ENCODE measurements at places on chromosomes 4 and X.

- DNase-seq, result no peak
Observed at GRCh38 chr4:124564121-124564520, 148.4 kb downstream of the ANKRD50 start.

GRCh38 chr4:38902695-38903094, 35.1 kb downstream of the FAM114A1 start:
- no peak for DNase-seq

DNA sequence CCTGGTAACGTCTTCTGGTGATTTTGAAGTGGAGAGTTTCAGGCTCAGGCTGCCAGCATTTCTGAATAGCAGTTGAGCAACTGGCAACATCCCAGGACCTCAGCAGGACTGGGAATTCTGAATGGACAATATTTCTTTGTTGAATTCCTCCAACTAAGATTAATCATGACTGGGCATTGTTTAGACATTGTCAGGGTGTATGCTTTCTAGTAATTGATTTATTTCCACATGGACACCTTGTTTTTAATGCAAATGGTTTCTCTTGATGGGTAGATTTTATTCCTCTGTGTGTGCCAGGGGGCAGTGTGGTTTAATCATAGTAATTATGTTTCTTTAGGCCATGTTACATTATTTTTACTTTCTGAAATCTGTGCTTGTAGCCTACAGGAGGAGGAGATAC, 1004.7 kb upstream of the LCORL start:
- DNase-seq, result peak; percentile 52

DNA sequence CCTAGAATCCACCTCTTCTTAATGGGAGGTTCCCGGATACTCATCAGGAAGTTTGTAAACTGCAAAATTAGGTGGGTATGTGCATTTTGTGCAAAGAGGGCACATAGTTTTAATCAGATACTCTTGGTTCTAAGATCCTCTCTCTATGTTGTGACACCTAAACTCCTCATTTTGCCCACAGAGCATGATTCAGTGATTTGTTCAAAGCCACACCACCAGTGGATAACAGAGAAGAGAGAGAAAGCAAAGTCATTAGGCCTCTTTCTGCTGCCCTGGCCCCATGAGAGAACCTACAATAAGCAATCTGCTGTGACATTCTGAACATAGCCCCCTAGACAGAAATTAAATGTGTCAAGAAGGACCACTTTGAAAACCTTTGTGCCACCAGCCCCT, 72.3 kb upstream of the STIM2 start:
- no peak for DNase-seq

DNA sequence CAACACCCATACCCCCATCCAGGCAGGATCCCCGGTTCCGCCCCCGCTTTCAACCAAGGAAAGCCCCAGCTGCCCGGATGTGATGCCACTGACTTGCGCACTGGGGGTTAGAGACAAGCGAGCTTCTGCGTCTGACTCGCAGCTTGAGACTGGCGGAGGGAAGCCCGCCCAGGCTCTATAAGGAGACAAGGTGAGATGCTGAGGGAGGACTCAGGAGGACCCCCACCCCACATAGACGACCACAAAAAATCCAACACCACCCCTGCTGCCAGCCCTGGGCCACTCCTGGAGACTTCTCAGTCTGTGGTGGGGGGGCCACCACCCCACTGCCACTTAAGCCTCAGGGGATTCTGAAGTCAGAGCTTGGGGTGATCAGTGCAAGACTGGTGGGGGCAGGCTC, at the start of gene MAGEA4:
Gene MAGEA4, plus strand, starts transcription at position 110 of the 400 bp plus-strand sequence. CDS start 10,776 bp downstream, outside the sequence.
- DNase-seq, result no peak

DNA sequence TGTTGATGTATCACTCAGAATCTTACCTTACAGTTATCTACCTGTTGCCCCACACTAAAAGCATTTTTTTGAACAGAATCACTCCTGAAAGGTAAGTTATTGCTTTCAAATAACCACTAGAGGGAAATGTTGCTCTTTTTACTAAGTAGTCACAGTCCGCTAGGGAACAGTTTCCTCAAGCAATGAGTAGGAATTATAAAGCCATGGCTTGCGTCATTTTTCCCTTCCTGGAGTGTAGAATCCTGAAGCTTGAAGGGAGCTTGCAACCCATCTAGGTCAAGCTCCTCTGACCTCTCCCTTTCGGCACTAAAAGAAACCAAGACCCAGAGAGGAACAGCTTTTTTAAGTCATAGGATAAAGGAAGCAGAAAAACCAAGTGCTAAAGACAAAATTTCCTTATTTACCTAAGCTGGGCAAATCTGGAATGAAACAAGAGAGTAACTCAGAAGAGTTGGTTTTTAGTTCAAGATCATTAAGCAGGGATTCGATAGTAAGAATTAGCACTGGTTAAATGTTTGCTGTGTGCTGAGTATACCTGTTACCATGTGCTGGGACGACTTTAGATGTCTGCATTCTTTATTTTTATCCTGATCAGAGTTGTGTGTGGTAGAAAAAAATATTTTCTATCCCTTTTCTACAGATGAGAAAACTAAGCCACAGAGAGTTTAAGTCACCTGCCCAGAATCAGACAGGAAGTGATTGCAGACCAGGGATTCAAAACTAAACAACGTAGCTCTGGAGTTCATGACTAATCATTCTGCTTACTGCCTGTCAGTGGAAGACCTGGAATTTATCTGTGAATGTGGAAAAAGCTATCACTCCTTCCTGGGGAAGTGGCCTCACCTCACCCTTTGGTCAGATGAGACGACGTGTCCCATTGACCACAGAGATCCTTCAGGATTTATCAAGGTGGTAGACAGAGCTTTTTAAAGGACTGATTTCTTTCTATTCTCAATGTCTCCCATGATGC, 631.5 kb downstream of the RAB28 start:
- no peak for DNase-seq

GRCh38 chr4:156182269-156182668, 228.6 kb upstream of the CTSO start:
- DNase-seq, result no peak

DNA sequence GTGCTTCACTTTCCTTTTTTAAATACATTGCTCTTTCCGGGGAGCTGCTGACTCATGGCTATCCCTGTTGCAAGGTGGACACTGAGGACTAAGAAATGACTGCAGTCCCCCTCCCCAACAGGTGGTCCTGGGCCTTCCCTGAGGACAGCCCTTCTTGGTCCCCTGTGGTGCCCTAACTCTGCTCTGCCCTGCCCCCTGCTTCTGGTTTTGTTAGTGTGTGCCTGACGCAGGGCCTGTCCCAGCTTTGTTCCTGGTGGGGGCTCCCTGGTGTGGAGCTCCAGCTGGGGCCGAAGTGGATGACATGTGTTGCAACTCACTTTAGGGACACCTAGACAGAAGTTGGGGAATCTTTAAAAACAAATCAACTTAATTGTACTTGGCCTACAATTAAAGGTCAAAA, 81.9 kb downstream of the TMEM144 start:
- no peak for DNase-seq

- DNase-seq, result no peak
Observed at GRCh38 chr4:42750091-42750490, 93.2 kb upstream of the ATP8A1 start.

DNA sequence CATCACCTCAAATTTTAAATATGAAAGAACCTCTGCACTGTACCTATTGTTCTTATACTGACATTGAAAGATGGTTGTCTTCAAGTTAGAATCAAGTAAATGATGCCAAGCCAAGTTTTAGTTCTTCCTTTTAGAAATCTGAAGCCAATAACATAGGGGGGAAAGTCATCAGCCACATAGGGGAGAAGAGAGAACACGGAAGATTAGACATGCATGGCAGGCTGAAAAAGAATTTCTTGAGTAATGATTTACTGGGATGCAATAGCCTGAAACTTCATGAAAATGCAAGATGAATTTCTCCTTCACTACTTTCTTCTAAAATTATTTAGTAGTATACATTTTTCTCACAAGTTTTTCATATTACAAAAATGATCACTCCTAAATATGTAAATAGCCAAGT, 13.6 kb upstream of the EPGN start:
- DNase-seq, result no peak

- no peak for DNase-seq
Observed at GRCh38 chr4:30642567-30642966, 77.6 kb upstream of the PCDH7 start.

GRCh38 chrX:126272795-126273497, 106.9 kb upstream of the DCAF12L2 start:
- DNase-seq, result no peak

DNA sequence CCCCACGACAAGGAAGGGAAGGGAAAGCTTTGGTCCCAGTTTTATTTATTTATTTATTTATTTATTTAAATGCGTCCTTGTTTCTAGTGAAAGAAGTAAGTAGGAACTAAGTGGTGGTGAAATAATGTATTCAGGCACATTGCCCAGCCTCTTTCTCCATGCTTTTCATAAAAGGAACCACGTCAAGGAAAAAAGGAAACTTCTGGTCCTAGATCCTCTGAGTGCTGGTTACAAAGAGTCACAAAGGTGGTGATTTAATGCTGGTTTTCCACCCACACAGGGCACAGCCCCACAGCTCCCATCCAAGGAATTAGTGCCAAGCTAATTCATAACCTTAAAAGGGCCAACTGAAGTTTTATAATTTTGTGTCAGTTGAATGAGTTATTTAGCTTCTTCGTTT, 206.6 kb upstream of the GYPA start:
- no peak for DNase-seq

DNA sequence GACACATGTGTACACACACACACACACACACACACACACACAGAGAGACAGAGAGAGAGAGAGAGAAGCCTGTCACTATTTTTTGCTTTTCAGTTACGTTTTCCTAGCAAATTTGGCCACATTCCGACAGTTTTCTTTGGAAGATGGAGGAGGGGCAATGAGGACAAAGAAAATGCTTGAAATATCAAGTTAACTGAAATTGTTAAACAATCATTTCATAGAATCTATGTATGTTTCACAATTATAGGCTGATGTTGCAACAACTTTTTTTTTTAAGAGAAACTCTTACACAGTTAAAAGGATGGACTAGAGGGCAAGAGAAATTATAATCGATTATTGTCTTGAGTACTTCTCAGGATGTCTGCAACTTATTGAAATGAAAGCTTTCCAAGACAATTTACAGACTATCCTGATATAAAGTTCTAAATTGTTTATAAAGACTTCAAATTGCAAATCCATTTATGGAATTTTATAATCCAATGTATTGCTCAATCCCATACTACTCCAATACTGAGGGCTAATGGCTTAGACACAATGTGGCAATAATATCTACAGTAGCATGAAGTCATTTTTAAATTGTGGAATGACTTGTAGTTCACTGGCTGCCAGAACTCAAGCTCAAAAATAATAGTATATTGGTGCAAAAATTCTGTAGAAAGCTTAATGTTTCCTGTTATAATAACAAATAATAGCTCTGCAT, 647.0 kb upstream of the PCDH7 start:
- no peak for DNase-seq

- DNase-seq, result no peak
Observed at GRCh38 chr4:124948976-124949597, 236.6 kb upstream of the ANKRD50 start.

- DNase-seq, result no peak
Observed at GRCh38 chrX:143401160-143401559, 116.1 kb downstream of the SPANXN3 start.
